ENCODE measurements at places on chromosomes 7 and 10.

DNA sequence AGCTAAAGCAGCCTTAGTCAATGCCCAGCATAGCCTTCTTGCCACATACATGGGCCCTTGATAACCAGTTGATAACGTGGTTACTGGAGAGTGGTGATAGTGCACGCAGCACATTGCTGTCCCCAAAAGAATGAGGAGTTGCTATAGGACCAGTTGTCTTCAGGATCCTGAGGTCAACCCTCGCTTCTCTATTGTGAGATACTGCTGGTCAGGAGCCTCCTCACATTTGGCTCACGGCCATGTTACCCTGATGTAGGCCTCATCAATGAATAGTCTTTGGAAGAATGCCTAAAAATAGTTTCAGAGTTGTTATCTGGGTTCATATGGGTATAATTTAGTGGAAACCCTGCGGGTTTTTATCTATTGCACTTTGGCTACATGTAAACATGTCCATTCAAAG, 230.7 kb downstream of the VTI1A start:
- DNase-seq = no peak

- no peak for DNase-seq
Measured at GRCh38 chr10:9635691-9636090, 1382.0 kb upstream of the CELF2 start.

DNA sequence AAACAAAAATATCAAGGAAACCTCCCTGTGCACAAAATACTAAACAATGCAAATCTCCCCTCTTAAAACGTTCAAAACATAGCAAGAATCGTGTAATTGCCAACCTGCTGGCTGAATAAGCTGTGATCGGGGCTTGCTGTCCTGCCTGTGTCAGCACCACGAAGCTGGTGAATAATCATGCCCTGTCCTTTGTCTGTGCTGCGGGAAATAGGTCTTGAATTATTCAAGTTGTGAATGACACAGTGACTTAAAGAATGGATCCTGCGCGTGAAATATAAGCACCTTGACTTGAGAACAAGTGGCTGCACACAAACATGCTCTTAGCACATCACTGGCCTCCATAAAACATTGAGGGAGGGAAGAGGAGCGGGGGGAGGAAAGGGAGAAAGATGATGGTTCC, 130.2 kb downstream of the OAT start:
- DNase-seq = no peak

GRCh38 chr7:158549176-158549615, 38.4 kb downstream of the PTPRN2 start:
- DNase-seq = no peak

DNA sequence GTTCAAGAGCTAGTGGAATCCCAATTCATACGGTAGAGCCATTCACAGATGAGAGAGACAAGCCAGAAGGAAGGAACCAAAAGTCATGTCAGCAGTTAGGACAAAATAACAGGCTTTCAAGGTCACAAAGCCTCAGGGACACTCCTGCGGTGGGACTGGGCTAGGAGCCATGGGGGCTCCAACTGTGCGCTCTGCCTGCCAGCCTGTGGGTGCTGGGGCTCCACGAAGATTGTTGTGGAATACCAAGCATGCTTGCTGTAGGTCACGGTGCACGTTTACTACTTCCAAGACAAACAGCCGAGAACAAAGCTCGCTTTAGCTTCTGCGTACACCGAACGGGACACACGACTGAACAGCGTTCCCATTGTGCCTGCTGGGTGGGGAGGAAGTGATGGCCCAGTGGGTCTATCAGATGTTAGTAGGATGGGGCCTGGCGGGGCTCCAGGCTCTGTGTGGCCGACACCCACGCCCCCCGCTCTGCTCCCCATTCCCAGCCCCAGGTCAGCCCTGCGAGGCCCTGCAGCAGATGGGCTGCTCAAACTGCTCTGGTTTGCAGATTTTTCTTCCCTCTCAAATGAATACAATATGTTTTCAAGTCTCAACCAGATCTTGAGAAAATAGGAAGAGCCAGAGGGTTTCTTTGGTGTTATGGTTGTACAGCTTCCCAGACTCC, 158.9 kb downstream of the EGFR start:
- no peak for DNase-seq

DNA sequence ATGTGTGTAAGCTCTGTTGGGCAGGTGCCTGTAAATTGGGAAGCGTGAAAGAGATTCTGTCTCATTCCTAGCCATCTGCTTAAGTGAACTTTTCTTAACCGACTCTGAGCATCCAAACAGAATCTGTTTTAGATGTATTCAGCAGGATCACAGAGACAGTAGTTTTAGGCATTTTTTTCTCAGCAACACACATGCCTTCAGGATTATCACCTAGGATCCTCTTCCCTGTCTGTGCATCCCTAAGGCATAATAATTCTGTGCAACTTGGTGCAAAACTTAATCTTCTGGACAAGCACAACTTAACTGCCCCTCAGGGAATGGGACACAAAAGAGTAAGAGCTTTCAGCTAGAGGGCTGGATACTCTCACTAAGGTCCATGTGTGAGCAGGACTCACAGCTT, 284.8 kb downstream of the C7orf25 start:
- DNase-seq = no peak

- DNase-seq = no peak
Measured at GRCh38 chr10:128064970-128065580, 61.1 kb downstream of the MKI67 start.

DNA sequence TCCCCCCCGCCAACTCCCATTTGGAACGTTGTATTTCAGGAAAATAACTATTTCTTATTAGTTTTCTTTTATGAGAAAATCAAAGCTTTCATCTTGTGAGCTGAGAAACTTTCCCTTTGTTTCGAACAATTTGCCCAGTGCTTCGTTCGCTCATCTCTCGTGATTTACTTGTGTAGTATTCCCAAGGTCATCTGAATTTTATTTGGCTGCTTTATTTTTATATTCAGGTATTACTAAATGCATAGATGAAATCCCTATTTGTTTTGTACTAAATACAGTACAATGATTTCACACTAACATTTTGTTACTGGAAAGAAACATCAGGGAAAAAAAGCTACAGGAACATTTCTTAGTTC, 12.0 kb upstream of the EBLN1 start:
- DNase-seq = no peak

- peak; percentile 66 for DNase-seq
Measured at GRCh38 chr7:92881091-92881485, 44.7 kb upstream of the CDK6 start.

DNA sequence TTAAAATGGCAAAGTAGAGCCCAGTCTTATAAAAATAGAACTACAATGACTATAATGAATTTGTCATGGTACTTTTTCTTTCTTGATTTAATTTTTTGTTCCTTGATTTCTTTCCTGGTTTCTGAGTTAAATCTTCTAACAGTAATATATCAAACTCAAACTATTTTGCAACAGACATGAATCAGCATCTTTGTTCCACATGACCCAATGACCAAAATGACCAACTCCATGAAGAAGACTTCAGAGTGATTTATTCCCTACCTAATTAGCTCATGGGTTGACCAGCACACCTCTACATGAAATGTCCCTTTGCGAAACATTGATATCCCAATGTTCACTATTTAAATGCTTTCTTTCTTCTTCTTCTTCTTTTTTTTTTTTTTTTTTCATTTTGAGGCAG, 30.9 kb downstream of the NMT2 start:
- DNase-seq = no peak

GRCh38 chr10:74675484-74675883, 150.9 kb upstream of the KAT6B start:
- no peak for DNase-seq

GRCh38 chr7:19110776-19111175, 6.7 kb downstream of the TWIST1 start:
- no peak for DNase-seq

DNA sequence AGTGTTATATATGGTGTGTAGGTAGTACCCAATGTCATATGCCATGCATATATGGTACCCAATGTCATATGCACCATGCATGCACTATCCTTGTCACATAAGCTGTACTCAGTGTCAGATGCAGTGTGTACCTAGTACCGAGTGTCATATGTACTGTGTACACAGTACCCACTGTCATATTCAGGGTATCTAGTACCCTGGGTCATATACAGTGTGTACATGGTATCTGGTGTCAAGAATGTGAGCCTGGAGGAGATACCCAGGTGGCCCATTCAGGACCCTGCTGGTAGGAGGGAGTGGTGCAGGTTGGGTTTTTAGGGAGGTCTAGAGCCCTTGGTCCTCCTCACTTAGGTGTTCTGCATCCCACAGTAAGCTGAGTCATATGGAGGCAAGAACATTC, 1.8 kb downstream of the ZMYND11 start:
- peak; percentile 73 for DNase-seq

GRCh38 chr7:78017591-78018100, 219.1 kb downstream of the PHTF2 start:
- DNase-seq = no peak

GRCh38 chr7:33459340-33459751, 330.0 kb downstream of the BBS9 start:
- DNase-seq = no peak

- no peak for DNase-seq
Measured at GRCh38 chr10:99234791-99235657, 628 bp downstream of the HPSE2 start.

- DNase-seq = no peak
Measured at GRCh38 chr7:18174996-18175395, 147.3 kb upstream of the PRPS1L1 start.

- DNase-seq = no peak
Measured at GRCh38 chr7:133052401-133052756, 29.5 kb downstream of the CHCHD3 start.

DNA sequence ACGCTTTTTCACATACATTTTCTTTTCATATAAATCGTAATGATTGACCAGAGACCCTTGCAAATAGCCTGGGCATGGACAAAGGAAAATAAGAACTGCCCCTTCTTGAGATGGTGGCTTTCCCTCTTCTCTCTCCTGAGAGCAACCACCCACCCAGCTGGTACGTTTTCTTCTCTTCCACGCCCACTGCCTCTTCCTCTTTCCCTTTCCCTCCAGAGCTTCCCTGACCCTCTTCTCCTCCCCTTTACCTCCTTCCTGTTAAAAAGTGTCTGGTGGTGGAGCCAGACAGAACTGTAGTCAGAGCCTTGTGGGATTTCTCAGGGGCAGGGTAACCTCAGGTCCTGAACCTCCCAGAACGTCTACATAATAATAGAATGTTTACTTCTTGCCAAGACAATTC, 23.2 kb downstream of the GPR141 start:
- no peak for DNase-seq

GRCh38 chr7:77199013-77199966, at the start of gene FGL2:
FGL2 (minus strand) TSS chr7:77199819; CDS start chr7:77199793, 26 bp downstream.
- DNase-seq = peak; percentile 56
